ENCODE measurements at places on chromosomes 12 and 14.

DNA sequence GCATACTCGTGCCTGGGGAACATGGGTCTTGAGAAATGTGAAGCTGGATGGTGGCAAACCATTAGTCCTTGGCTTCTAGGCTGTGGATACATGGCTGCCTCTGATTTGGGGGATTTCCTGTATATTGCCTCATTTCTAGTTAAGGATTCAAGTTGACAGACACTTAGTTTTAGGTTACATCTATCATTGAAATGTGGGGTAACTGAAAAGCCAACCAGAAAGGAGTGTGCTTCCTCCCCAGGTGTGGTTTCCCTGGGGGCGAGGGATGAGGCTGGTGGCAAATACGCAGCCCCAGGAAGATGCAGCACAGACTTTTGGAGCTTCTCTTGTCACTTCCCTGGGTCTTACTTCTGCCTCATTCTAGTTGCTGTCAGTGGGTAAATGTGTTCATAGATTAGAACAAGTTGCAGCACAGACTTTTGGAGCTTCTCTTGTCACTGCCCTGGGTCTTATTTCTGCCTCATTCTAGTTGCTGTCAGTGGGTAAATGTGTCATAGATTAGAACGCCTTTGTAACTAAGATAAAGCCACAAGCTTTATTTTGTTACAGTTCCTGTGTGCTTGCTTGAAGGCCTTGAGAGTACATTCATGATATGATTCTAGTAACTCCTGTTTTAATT, 85.1 kb downstream of the BORCS5 start:
- DNase-seq, result no peak

- no peak for DNase-seq
These were observed 260.9 kb downstream of the KSR2 start for GRCh38 chr12:117707861-117708260.

DNA sequence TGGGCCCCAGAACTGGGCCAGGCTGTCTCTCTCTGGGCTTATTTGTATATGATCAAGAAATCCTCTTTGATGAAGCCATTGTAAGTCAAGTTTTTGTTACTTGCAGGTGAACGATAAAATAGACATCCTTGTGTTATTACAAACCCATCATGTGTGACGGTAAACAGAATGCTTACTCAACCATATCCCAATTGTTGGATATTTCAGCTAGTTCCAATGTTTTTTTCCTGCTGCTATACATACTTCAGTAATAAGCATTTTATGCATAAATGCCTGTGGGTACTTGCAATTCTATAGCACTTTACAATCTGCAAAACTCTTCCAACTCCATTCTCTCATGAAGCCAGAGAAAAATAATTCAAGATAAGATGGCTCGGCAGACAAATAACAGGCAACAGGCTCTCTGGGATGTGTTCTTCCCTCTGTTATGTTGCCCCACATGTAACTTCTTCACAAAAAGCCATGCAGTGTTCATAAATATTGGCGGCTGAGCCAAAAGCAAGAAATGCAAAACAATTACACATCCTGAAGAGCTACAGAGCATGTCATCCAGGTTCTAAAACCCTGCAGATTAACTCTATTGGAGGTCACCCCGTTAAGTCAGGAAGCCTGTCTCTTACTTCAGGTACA, 69.5 kb downstream of the CLMN start:
- DNase-seq, result no peak

DNA sequence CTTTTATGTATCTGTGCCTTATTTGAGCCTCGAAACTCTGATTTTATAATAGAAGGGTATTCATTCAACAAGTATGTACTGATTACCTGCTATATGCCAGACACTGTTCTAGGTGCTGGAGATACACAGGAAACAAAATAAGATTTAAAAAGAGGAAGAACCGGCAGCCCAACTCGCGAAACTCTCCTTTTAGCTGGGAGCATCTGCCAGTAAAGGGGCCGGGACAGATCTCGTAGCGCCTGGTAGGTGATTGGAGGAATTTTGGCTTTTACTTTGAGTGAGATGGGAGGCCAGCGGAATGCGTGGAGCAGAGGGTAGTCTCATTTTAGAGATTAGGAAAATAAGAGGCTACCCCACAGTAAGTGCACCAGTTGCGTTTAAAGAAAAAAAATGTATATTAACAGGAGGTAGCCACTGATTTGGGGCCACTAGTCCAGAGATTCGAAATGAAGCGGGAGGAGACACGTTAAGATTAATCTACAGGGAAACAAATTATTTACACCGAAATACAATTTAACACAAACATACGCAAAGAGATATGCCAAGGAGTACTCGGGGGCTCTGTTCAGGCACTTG, 520 bp upstream of the MON2 start:
- DNase-seq, result peak; percentile 53

- DNase-seq, result no peak
These were observed 96.2 kb upstream of the BMP4 start for GRCh38 chr14:54052696-54053385.

All from urothelium cell line (cell line).